GM23338 (cell line): ENCODE measurements at places on chromosomes 4 and X. TPM values are rescaled to one million over a fixed set of nuclear protein-coding genes. Genes with fewer than 3 reads are reported as not detected.

DNA sequence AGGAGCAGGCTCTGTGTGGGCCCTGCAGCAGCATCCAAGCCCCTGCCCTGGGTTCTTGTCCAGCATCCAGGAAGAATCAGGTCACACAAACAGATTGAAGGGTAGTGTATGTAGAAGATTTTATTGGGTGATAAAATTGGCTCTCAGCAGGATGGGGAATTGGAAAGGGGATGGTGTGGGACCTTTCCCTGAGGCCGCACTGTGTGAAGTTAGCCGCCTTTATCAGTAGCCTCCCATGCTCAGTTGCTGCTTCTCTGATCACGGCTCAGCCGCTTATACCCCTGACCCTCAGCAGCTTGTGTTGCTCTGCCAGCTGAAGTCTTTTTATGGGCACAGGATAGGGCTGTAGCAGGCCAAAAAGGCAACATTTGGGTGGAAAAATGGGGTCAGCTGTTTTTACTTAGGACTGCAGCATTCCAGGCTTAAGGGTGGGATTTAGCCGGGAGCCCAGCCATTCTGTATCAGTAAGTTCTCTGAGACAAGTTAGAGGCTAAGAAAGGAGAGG is 35.2 kb upstream of the CCNG2 start:
- peaks cover 32% of the 10 kb centered on the region for H3K4me1 ChIP-seq
- H3K36me3 ChIP-seq, result no peaks in the 10 kb centered on the region
- no peak for DNase-seq
- no peak overlapping the region for H3K27ac ChIP-seq

DNA sequence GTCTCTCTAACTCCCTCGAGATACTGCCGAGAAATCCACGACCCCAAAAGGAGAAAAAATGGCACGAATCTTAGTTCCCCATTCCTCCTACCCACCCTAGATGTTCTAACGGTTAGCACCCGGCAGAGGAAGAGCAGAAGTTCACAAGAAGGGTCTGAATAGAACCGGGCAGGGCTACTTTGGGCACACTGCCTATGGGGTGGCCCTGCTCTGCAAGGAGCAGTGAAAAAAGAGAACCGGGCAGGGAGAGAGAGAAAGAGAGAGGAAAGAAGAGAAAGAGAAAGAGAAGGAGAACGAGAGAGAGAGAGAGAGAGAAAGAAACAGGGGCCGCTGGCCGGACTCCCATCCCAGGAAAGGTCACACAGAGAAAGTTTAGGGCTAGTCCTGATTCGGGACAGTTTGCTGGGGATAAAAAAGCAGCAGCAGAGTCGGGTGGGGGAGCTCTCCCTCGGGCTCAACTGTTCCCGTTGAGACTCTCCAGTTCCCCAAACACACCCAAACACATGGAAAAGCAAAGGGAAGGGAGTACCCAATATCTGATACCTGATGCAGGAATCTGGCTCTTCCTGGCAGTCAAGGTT is 468 bp downstream of the GLA start:
- H3K27me3 ChIP-seq, result no peaks in the 10 kb centered on the region
- H3K36me3 ChIP-seq, result no peaks in the 10 kb centered on the region
- peak overlapping the region; percentile 75 for H3K27ac ChIP-seq
- DNase-seq, result no peak

Gene GLRA3
- 0.03 TPM in 1 of 2 replicates, not detected in the other for total RNA-seq

- peaks cover 41% of the 10 kb centered on the region for H3K4me1 ChIP-seq
- H3K27me3 ChIP-seq, result peaks cover 17% of the 10 kb centered on the region
- no peak for DNase-seq
- H3K4me3 ChIP-seq, result peak overlapping the region; percentile 27
- H3K27ac ChIP-seq, result no peak overlapping the region
Observed at GRCh38 chr4:57193209-57193810, 83.1 kb upstream of the IGFBP7 start.

Gene SLC16A2
- total RNA-seq, result 22.0 and 27.9 TPM in 2 replicates

GRCh38 chr4:40046311-40046980 is 10.2 kb upstream of the N4BP2 start:
- no peak overlapping the region for H3K4me3 ChIP-seq
- H3K27ac ChIP-seq, result no peak overlapping the region; the same call in 1 of the 2 replicates
- no peaks in the 10 kb centered on the region for H3K36me3 ChIP-seq
- no peak for DNase-seq
- no peaks in the 10 kb centered on the region for H3K4me1 ChIP-seq
- H3K27me3 ChIP-seq, result no peaks in the 10 kb centered on the region

Gene RAB9A
- 36.8 and 45.1 TPM in 2 replicates for total RNA-seq
